ENCODE measurements at places on chromosomes 4 and X. TPM values are rescaled to one million over a fixed set of nuclear protein-coding genes. Genes with fewer than 3 reads are reported as not detected.

GSX2 gene
- total RNA-seq: not detected

F8A3 gene
- 5.6 TPM for total RNA-seq

NMU gene
- total RNA-seq: 4.0 TPM

ARHGEF9 gene
- total RNA-seq: 19.6 TPM

ADD1 gene
- 101 TPM for total RNA-seq

All from renal cortical epithelial cell (primary cell).